Astrocyte of the spinal cord (primary cell): ENCODE measurements at places on chromosomes 16 and 17.

GRCh38 chr17:51948128-51948527, 210.4 kb downstream of the CA10 start:
- no peak for DNase-seq

- peak; percentile 36 for DNase-seq
These were observed 2.6 kb downstream of the WSB1 start for GRCh38 chr17:27296428-27296979.

DNA sequence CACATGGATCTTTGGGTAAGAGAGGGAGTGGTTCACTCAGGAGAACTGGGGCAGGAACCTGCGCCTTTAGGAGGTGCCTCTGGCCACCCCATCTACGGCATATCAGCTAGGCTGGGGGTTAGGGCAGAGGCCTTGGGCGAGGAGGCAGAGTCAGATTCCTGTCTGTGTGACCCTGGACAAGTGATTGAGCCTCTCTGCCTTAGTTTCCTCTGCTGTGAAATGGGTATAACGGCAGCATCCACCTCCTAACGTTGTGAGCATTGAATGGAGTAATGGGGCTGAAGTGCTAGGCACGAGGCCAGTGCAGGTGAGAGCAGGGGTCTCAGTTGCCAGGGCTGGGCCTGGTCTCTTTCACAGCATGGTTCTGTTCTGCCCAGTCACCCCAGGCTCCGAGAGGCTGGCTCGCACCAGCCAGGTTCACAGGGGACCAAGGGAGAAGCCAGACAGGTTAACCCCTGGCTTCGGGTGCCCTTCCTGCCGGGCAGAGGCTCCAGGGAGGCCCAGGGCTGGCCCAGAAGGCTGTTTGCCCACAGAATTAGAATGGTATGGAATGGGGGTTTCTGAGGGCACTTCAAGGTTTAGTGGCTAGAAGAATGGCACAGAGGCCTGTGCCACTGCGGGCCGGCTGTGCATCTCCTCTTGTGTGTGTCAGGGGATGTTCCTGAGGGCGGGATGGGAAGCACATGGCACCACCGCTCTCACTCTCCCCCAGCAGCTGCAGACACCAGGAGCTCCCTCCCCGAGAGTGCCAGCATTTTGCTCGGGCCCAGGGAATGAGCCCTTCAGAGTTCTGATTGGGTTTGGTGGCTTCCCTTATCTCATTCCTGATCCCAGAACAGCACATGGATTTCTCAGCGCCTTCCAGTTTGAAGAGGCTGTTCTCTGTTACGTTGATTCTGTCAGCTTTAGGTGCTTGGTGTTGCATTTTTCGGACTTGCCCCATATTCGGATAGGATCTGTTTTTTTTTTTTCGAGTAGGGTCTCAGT, 23.8 kb downstream of the UNC13D start:
- DNase-seq, result no peak

DNA sequence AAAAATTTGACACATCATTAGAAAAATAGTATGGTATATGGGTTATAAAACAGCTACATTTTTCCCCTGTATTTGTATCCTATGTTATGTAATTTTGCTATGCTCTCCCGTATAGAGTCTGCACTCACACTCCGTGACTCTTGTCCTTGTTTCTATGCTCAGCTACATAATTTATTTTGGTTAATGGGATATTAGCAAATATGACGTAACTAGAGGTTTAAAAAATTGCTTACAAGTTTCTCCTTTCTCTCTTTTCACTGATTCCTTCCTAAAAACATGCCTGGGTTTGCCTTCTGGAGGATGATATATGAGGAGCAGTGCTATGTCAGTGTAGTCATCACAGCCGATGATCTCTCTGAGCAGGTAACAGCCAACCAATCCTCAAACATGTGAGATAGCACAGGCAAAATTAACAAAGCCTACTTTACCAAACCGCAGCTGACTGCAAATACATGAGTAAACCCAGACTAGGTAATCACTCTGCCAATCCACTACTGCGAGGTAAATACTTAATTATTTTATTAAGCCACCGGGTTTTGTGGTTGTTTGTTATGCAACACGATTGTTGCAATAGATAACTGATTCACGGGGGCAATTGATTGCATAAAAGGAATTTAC, 126.9 kb downstream of the KIF2B start:
- DNase-seq, result no peak

DNA sequence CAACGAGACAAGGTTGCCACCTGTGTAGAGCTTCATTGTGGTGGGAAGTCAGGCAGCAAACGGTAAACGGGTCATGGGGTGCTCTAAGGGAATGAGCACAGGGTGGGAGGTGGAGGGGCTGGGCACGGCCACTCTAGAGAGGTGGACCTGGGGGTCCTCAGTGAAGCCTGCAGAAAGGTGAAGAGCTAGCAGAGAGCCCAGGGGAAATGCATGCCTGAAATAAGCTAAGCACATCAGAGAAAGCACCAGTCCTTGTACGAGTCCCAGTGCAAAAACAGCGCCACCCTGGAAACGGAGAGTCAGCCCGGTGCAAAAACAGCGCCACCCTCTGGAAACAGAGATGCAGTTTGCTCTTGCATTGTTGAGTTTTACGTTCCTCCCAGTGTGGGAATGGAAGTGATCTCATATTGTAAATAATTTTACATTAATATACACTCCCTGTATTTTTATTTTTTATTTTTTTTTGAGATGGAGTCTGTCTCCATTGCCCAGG, 65.0 kb downstream of the TBC1D16 start:
- DNase-seq, result no peak

DNA sequence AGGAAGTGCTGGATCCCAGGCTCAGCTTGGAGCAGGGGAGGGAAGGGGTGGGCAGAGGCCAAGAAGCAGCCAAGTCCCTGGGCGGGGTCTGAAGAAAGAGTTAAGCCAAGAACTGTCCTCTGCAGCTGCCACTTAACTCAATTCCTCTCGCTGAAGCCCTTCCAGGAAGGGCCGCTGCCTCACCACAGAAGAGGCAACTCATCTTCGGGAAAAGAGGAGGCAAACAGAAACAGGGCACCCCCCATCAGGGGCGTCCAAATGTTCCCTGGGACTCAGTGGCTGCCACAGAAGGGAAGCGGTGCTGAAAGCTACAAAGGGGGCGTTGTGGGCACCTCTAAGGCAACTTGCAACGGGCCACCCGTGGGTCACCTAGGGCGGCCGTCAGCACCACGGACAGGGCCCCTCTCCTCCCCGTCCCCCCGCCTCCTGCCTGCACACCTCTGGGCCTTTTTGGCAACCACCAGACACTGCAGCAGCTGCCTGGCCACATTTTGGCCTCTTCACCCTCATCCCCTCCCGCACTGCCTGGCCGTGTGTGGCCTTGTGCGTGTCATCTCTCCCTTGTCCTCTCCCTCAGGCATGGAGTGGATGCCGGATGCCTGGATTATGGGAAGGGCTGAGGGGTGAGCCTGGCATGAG, 2.5 kb downstream of the TLCD3B start:
- no peak for DNase-seq

GRCh38 chr16:85153656-85154091, 41.4 kb upstream of the CIBAR2 start:
- DNase-seq, result no peak

GRCh38 chr16:666572-666971, 1.4 kb upstream of the RHOT2 start:
- no peak for DNase-seq

DNA sequence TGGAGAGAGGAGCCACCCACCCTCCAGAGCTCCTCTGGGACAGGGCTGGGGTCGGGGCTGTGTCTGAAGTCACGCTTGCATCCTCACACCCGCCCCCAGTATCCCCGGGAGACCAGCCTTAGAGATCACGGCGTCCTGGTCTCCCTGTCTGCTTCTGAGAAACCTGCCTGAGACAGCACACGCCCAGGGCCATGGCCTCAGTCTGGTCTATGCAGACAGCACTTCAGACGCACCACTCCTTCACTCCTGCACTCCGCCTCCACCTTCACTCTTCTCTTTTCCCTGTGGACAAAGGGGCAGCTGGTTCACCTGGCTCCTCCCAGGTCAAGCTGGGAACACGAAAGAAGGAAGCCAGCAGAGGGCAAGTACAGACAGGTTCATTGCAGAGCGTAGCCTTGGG, 248.0 kb upstream of the GSE1 start:
- no peak for DNase-seq

GRCh38 chr17:74838274-74838673, 21.4 kb downstream of the GRIN2C start:
- DNase-seq, result no peak

- DNase-seq, result no peak
These were observed 807 bp upstream of the HBQ1 start for GRCh38 chr16:179211-180092.

- no peak for DNase-seq
These were observed 43.3 kb upstream of the CLEC19A start for GRCh38 chr16:19242186-19242585.

- DNase-seq, result no peak
These were observed 8.3 kb downstream of the FHOD1 start for GRCh38 chr16:67238806-67239470.

DNA sequence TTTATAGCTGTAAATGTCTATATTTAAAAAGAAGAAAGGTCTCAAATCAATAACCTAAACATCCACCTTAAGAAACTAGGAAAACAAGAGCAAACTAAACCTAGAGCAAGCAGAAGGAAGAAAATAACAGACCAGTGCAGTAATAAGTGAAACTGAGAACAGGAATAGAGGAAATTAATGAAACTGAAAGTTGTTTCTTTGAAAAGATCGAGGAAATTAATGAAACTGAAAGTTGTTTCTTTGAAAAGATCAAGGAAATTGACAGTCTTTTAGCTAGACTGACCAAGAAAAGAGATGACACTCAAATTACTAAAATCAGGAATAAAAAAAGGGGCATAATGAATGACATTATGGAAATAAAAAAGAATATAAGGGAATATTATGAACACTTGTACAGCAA, 46.4 kb downstream of the SLFN5 start:
- DNase-seq, result no peak

DNA sequence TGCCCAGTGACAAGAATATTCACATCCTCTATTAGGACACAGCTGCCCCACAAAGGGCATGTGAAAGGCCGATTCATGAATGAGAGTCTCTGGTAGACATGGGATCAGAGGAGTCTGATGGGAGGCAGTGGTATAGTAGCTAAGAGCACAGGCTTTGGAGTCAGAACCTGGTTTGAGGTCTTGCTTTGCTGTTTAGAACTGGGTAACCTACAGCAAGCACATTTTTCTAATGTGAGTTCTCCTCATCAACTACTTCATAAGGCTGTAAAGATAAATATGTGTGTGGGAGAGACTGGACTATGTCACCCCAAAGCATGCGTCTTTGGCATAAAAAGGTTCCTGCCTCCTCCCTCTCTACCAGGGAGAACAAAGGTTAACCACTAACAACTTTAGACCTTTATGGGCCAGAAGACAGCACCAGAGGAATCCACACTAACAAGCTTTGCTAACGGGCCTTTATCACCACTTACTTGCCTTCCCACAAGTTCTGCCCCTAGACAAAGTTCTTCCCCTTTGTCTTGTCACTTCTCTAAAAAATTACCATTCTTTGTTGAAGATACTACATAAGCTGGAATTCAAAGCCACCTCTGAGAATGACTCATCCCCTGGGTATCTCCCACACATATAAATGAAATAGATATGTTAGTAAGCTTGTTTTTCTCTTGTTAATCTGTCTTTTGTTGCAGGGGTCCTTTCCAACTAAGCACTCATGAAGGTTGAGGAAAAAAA, 21.1 kb downstream of the CDR2 start:
- DNase-seq, result peak; percentile 84

GRCh38 chr16:58118801-58119508, 10.2 kb downstream of the CFAP20 start:
- no peak for DNase-seq

- DNase-seq, result no peak
These were observed 147.4 kb downstream of the SEC14L1 start for GRCh38 chr17:77288115-77288619.

DNA sequence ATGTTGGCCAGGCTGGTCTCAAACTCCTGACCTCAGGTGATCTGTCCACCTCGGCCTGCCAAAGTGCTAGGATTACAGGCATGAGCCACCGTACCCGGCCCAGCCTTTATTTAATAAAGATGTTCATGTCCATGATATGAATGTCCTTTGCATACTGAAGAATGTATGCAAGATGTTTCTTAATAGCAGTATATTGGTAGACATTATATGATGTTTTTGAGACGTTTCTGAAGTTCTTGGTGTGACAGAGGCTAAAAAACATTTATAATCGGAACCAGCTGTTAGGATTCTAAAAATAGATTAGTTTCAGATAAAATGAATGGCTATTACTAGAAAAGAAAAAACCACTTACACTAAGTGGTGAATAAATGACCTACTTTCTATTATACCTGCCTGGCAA, 11.8 kb downstream of the PDZD9 start:
- no peak for DNase-seq

- DNase-seq, result no peak
These were observed 12.4 kb downstream of the UBALD2 start for GRCh38 chr17:76277300-76278267.

DNA sequence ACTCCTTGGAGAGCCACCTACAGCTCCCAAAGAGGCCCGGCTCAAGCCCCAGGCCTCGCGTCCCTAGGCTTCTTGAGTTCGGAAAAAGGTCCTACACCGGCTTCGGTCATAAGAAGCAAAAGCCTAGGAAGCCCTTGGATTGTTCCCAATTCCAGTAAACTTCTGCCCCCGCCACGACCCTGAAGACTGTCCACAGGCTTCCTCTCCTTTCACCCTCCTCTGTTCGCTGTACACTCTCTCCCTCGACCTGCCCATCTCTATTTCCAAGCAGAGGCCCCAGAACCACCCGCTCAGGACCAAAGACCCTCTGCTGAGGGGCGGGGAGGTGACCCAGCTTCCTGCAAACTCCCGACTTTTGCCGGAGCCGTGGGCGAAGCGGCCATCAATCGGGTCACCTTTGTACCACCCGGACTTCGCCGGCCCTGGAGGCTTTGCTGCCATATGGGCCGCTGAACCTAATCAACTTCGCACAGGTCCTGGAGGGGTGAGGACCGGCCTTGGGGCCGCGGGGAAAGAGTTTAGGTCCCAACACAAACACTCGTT, 2.7 kb downstream of the HOXB2 start:
- DNase-seq, result no peak

- DNase-seq, result no peak
These were observed 24.1 kb upstream of the CAPN15 start for GRCh38 chr16:503150-504071.

GRCh38 chr16:57994778-57995177, 5.7 kb downstream of the ZNF319 start:
- DNase-seq, result peak; percentile 33
